Activated CD4-positive, alpha-beta T cell treated with anti-CD3 and anti-CD28 coated beads, Interleukin-2, amount 50 U/mL, for 1 hour (primary cell): ENCODE measurements at places on chromosomes 1 and 21.

DNA sequence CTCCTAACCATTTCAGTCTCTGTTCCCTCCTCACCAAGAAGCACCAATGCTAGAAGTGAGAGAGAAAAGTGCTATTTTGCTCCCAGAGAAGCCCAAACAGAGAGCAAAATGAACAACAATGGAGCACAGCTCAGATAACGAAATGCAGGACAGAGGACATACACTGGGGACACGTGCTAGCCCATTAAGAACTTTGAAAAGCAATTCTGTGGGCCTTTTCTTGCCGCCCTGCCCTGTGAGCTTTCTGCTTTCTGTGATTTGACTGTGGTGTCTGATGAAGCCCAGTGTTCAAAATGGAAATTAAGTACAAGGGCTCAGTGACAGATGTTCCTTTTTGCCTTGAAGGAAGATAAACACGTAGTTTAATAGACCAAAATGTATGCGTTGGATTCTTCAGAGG is 130.8 kb downstream of the S1PR1 start:
- no peak for DNase-seq

DNA sequence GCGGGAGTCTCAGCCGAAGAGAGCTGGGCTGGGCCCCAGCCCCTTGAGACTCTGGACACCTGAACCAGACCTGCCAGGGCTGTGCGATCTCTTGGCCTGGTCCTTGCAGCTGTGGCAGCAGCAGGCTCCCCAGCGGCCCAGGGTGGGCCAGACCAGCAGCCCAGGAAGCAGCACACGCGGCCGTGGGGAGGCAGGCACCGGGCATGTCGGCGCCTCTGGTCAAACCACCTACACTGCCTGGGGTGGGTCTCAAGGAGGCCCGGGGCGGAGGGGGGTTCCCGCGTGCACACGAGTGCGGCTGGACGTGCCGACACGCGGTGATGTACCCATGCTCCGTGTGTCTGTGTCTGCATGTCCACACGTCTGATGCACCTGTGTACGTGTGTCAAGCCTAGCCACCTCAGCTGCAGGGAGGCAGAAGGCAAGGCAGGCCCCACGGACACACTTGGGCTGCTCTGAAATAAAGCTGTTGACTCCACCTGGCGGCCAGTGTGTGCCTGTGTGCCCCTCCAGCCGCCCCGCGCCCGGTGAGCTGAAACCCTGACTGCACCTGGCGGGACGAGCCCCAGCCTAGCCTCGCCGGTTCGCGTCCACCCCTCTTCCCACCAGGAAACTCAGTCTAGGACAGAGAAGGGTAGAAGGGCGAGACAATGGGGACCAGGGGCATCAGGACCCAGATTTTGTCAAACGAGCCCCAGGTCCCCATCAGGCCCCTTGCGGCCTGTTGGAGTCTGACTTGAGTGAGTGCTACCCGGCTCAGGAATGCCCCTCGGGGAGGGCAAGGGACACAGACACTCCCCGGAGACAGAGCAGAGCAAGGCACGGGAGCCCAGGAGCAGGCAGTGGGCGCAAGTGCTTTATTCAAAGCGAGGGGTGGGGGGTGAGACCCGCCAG is 11.6 kb downstream of the SCNN1D start:
- peak; percentile 70 for DNase-seq

GRCh38 chr1:155072531-155073289 is 5.9 kb upstream of the EFNA3 start:
- DNase-seq, result no peak

DNA sequence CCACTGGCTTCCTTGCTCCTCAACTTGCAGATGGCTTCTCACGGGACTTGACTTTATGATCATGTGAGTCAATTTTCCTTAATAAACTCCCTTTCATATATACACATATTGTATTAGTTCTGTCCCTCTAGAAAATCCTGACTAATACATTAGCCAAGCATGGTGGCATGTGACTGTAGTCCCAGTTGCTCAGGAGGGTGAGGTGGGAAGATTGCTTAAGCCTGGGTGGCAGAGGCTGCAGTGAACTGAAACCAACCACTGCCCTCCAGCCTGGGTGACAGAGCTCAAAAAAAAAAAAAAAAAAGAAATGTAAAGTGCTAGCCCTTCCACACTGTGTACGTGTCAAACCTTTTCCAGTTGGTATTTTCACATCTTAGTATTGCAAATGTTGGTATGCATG is 857.0 kb downstream of the LTN1 start:
- DNase-seq, result no peak

GRCh38 chr1:114299331-114299975 is 145.8 kb upstream of the SYT6 start:
- DNase-seq, result no peak

GRCh38 chr1:244851546-244852231 is 12.7 kb downstream of the HNRNPU start:
- no peak for DNase-seq

DNA sequence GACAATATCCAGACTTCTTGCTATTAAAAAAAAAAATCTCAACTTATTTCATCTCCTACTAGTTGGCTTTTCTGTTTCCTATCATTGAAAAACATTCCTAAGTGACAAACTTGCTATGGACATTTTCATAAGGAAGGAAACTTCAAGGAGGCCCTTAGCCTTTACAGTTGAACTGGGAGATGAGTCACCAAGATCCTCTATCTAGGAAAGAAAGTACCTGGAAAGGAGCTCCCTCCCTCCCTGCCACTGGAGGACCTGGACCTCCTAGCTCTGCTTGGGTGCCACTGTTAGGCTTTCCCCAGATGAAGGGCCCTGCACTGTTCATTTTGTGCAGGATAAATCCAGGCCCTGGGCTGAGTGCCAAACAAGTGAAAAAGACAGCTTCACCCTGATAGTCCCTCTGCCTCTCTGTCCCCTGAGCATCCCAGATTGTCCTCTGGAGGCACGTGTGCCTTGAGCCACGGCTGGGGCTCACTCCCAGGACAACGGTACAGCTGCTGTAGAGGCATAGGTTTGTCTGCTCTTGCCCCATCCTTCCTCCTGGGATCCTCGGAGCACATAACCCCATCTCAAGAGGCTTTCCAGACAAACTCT is 40.2 kb upstream of the SOX13 start:
- DNase-seq, result no peak

GRCh38 chr1:242454262-242455051 is 70.0 kb downstream of the PLD5 start:
- DNase-seq, result no peak

- no peak for DNase-seq
Measured at GRCh38 chr1:61496501-61496900, 228.4 kb downstream of the TM2D1 start.

DNA sequence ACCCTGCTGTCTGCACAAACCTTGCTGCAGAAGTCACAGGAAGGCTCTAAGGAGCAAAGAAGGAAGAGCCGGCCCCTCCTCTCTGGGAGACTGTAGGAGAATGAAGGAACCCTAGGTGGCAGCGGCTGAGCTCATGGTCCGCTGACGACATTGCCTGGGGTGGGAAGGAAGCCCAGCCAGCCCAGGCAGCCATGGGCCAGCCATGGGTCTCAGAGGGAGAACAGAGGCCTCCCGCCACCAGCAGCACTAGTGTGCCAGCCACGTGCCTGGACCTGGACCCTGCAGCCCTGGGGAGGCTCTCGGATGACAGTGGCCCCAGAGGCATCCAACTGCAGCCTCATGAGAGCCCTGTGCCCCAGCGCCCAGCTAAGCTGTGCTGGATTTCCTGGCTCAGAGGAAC is 49.2 kb upstream of the POFUT2 start:
- DNase-seq, result no peak

DNA sequence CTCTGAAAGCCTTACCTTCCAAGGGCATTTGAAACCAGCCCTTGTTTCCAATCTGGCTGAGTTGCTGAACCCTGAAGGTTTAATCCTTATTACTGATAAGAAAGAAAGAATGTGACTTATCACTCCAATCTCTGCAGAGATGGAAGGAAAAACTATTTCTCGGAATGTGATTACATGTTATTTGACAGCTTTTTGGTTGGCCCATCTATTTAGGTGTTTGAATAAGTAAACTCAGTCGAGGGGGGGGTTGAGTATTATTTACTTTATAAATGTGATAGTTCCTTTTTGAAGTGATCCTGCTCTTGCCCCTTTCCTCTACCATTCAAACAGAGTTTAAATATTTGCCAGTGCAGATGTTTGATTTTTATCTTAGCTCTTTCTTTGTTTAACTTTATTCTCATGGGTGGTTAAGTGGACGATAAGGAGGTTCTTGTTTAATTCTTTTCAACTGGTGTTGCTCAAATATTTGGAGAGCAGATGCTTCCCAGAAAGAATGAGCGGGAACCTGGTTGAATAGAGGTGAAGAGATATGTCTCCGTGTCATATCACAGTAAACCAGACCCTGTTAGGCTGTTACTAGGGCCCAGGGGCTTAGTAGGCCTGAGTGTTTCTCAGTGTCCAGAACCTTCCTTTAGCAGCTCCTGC is 126.1 kb downstream of the CACHD1 start:
- DNase-seq, result no peak

GRCh38 chr1:22428672-22429071 is 23.0 kb upstream of the ZBTB40 start:
- DNase-seq, result no peak

- no peak for DNase-seq
Measured at GRCh38 chr1:206944703-206945102, 1.6 kb downstream of the PIGR start.

- no peak for DNase-seq
Measured at GRCh38 chr1:64019818-64020217, 183.6 kb upstream of the UBE2U start.

DNA sequence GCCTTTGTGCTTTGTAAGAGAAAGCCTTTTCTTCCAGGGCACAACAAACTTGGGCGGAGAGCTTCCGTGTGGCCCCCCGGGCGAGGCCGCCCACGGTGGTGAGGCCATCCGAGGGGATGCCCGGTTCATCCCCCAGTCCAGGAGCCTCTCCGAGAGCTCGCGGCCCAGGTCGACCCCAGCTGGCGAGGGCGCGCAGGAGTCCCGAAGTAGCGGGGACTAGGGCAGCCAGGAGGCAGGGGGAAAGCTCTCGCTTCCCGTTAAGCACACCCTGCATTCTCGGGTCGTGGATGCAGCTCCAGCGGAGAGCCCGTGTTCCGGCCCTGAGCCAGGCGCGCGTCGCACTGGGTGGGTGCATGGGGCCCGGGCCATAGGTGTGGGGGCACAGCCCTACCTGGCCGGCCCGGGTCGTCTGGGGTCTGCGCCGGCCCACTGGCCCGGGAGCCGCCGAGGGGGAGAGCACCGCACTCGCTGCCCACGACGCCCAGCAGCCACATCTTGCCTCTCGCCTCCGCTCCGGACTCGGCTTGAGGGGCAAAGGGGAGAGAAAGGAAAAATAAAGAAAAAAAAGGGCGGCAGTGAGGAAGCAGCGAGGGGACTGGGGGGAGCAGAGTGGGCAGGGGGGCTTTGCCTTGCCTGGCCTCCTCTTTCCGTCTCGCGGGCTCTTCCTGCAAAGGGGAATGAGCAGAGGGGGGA is 1.8 kb downstream of the RNF220 start:
- DNase-seq, result peak; percentile 8

GRCh38 chr1:7638078-7638477 is 133.0 kb upstream of the VAMP3 start:
- DNase-seq, result no peak

DNA sequence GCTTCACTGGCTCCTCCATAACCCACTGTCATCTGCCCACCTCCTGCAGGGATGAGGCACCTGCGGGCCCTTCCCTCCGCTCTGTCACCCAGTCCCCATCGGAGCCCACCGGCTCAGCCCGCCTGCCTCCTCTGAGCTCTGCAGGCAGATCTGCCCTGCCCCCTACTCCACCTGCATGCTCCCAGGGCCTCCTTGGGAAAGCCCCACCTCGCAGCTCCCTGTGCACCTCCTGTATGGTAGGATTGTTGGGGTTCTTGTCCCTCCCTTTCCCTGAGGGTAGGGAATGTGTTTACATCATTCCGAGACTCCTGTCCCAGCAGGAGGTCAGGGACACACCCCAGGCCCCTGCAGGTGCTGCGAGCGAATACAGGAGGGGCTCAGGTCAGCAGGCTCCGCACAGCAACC is 50.5 kb downstream of the SIK1 start:
- no peak for DNase-seq

DNA sequence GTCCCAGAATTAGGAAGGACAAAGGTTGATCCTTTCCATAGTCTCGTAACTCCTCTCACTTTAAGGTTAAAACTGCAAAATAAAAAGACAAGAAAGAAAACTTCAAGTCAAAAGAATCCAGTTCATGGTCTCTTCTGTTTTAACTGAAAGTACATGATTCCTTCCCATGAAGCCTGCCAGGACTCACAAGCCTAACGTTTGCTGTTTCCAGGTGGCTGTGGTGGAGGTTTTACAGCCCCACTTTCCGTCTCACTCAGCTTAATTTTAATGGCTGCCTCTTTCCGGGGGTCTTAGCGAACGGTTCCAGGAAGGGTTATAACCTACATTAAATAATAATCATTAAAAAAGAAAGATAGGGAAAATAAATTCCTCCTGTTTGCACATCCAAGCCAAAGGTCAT is 136.8 kb upstream of the SPAG17 start:
- no peak for DNase-seq

GRCh38 chr1:20325407-20325843 is 34.8 kb downstream of the VWA5B1 start:
- DNase-seq, result no peak

DNA sequence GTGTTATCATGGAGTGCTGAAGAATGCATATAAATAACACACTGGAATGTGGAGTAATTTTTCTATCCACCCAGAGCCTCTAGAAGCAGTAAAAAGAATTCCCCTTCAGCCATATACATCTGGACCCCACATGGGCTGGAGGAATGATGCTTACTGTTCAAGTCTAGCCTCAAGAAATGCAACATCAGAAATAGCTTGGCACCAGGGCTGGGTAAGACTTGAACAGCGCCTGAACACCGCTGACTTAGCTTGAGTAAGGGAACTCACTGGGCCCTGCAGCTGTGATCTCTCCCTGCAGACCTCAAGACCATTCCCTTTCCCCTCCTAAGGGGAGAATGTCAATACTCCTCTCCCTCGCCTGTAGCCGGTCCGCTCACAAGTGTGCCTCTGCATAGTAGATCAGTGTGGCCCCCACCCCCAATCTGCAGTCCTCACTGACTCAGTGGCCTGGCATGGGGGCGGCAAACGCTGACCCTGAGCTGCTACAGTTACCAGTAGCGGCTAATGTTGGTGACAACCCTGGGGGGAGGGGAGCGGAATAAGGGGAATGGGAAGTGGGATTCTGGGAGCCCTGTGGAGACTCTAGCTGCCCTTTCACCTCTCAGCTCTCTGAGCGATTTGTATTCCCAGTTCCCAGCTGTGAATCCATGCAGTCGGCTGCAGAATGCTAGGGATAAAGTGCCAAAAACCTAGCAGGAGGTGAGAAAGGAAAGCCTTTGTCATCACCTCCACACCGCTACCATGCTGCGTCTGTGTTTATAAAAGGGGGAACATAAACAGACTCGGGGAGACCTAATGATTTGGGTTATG is 483.9 kb downstream of the DISC1 start:
- DNase-seq, result no peak

DNA sequence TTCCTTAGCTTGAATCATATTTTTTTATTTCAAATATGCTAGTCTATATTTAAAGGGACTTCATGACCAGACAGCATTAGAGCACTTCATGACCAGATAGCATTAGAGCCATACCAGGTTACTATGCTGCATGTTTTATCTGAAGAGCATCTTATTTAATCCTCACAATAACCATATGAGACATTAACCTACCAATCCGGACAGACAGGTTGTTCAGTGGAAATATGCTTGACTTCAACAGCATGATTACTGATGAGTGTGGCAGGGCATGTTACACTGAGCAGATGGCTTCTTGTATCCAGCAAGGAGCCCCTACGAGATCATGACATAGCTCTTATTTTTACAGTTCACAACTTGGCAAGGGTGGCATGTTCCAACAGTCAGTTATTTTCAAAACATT is 85.0 kb upstream of the KCTD3 start:
- no peak for DNase-seq
